DMS53 (cell line): ENCODE measurements at places on chromosomes 11 and 22.

DNA sequence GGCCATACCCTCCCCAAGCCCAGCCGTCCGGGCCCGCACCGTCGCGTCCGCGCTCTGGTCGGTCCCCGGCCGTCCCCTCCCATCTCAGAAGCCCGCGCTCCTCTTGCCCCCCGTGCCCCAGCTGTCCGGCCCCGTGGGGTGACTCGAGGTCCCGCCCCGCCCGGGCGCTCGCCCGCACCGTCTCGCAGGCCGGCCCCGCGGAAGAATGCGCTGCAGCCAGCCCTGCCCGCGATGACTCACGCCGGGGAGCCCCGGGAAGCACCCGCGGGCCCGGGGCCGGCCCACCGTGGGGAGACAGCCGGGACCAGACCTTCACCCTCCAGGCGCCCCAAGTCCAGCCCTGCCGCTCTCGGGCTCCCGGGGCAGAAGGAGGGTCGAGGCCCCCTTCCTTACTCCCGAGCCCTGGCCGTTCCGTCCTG, 320 bp upstream of the PHLDA2 start:
- peak; percentile 90 for DNase-seq

GRCh38 chr11:2375341-2375853, 1.7 kb upstream of the CD81 start:
- DNase-seq = peak; percentile 38

DNA sequence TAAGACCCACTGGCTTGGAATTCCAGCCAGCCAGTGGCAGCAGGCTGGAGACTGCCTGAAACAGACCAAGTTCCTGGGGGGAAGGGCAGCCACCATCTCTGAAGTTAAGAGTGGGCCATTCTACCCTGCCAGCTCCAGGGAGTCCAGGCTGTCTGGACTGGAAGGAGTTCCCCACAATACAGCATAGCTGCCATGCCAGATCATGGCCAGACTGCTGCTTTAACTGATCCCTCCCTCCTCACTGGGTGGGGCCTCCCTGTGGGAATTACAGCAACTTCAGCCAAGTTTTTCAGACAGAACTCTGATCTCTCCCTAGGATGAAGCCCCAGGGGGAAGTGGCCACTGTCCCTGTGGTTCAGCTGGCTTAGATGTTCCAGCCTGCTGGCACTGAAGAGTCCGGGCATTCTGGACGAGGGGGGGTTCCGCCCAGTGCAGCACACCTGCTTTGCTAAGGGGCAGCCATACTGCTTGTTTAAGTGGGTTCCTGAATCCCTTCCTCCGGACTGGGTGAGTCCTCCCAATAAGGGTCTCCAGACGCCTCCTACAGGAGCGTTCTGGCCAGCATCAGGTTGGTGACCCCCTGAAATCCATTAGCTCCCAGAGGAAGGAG, 455.4 kb downstream of the DLG2 start:
- DNase-seq = no peak

DNA sequence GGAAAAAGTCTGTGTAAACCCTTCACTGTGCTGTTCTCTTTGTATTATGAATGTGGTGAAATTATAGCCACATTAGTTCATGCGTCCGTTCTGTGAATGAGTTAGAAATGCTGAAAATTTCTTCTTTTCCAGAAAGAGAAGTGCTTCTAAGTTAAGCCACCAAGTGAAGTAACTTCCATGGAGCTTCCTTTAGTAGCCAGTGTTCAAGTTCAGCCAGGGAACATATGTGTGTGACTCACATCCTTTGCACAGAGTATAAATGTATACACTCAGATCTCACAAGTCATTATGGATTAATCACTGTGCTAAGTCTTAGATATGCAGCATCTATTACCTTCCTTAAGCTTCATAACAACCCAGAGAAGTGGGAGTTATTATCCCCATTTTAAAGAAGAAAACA, 3.1 kb upstream of the MMP8 start:
- DNase-seq = no peak

DNA sequence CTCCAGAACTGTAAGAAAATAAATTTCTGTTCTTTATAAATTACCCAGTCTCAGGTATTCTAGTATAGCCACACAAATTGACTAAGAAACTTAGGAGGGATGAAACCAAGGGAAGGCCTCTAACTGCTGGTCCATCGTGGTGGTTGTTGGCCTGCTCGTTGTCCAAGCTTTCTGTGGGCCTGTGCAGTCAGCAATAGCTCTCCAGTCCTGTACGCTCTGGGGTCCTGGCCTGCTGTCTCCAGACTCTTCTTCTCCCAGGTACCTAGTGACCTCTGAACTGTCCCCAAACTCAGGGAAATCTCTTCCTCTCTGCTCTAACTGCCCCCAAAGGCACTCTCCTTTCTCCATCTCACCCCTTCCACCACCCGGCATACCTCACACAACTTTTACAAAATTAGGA, 5.7 kb upstream of the VSIG10L2 start:
- no peak for DNase-seq

DNA sequence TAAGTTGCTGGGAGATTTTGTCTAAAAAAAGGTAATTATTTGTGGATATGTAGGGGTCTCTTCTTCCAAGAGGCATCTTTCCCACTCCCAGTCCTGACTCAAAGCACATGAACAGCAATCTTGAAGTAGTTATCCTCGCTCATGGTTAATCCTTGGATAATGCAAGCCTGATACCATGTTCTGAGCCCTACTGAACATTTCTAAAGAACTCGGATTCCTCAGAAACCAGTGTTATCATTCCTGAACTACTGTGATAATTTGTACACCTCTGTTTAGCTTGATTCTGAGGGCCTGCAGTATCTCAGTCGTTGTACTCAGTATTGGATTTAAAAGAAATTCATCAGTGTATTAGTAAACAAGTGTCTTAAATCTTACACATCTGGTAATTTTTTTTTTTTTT, 22.3 kb upstream of the RCE1 start:
- DNase-seq = no peak

GRCh38 chr11:123047266-123047946, 14.5 kb downstream of the HSPA8 start:
- DNase-seq = no peak

- peak; percentile 92 for DNase-seq
Measured at GRCh38 chr11:126284829-126285228, 1.9 kb downstream of the TIRAP start.

DNA sequence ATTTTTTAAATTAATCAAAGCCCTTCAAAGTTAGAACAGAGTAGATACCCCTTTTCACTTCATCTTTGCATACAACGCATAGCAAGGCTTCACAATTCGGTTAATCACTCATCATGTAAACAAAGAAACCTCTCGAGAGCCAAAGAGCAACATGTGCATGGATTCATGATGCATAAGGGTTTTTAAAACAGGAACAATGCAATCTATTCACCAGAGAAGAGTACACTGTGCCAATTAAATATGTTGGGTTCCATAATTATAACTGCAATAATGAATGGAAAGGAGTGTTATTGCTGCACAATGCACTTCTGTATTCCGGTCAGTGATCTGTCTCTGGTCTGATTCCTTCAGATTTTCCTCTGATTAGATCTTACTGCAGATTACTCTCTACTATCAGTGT, 45.3 kb downstream of the CADM1 start:
- DNase-seq = peak; percentile 29

DNA sequence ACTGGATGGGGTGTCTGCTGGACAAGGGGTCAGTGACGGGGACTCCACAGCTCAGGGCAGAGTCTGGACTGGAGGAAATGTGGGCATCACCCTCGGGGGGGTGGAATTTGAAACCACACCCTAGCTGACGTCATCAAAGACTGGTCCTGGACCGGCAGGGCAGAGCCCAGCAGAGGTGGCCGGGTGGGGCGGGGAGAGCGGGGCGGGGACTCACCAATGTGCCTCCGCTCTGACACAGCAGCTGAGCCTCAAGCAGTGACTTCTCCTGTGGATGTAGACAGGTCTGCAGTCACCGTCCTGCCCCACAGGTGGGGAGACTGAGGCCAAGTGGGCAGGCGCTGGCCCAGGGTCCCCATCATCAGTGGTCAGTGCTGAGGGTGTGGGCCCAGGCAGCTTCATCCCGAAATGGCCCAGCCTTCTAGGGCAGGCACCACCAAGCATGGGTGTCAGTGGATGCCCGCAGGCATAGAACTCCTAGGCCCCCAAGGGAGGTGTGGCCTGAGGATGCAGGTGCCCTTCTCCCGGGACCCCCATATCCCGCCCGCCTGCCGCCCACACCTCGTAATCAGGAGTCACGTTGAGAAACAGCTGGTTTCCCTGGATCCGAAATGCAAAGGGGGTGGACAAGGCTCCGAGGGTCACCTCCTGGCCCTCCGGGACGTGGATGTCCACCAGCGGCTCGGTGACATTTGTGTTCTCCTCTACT, 603 bp downstream of the CDHR5 start:
- DNase-seq = no peak

GRCh38 chr22:25564979-25565677, 653 bp downstream of the GRK3 start:
- peak; percentile 42 for DNase-seq

- peak; percentile 30 for DNase-seq
Measured at GRCh38 chr11:12165237-12165875, 55.0 kb downstream of the MICAL2 start.

- DNase-seq = no peak
Measured at GRCh38 chr11:75839851-75840250, 24.8 kb downstream of the UVRAG start.

GRCh38 chr11:10287766-10288715, 6.0 kb downstream of the SBF2 start:
- DNase-seq = peak; percentile 19

DNA sequence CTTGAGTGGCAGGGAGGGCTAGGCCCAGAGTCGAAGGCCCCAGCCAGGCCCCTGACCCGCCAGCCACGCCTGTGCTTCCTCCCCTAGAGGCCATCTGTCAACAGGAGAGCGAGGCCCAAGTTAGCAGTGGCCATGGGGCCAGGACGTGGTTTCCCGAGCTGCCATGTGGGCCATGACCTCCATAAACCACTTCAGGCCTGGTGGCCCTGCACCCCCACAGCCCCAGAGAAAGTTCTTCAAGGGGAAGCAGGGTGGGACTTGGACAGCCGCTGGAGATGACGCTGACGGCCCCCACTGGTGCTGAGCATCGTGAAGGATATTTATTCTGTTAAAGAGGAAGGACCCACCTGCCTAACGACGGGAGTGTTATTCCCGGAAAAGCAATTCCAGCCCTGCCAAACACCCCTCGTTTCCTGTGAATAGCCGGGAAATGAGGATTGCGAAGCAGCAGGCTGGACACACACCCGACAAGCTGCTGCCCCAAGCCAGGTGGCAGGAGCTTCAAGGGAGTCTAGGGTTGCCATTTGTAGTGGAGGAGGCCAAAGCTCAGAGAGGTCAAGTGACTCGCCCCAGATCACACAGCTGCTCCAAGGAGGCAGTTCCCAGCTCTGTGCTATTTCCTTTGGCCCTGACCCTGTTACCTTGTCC, 12.8 kb downstream of the PRR5 start:
- DNase-seq = no peak

GRCh38 chr22:31091106-31091975, 10.2 kb downstream of the SMTN start:
- DNase-seq = no peak

- DNase-seq = no peak
Measured at GRCh38 chr22:48710410-48710809, 1117.3 kb downstream of the BRD1 start.

DNA sequence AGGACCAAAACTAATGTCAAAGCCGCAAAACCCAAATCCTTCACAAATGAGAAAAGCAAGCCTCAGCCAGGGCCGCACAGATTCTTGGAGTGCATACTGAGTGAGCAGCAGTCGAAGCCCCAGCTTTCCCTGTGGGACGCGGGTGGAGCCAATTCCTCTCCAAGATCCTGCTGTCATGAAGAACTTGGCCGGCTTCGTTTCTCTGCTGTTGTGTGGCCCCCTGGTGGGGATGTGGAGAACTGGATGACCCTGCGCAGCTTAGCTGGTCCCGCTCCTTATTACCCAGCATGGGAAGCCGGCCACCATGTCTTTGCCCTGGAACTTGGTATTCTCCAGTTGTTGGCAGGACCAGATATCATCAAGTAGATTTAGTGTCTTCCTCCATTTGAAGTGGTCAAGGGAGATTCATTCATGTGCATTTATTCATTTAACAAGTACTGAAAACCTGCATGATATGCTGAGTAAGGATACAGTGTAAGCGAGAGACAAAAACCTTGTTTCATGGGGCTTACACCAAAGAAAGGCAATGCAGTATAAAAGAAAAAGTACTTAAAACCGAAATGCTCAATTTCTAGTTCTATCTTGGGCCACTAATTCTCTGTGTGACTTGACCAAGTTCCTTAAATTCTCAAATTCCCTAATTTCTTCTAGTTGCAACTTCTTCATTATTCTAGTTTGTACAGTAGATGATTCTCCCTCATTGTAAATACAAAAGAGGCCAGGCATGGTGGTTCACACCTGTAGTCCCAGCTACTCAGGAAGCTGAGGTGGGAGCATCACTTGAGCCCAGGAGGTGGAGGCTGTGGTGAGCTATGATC, 56.7 kb upstream of the CRTAM start:
- DNase-seq = peak; percentile 80

GRCh38 chr11:102685338-102685737, 20.2 kb downstream of the MMP27 start:
- DNase-seq = no peak

- DNase-seq = peak; percentile 74
Measured at GRCh38 chr22:33923660-33924246, 3.5 kb upstream of the LARGE1 start.

DNA sequence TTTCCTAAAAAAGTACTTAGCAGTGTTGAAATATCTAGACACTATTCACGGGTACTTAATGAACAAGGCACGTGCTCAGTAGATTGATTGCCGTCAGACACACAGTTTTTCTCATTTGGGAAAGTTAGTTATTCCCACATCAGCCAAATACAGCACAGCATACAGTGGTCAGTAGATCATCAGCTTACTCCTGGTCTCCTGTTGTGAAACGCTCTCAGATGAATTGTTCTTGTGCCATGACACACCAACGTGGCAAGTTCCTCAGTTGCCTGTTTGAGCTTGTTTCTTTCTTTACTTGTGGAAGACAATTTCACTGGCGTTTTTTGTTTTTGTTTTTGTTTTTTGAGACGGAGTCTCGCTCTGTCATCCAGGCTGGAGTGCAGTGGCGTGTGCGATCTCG, 8.6 kb downstream of the TAB1 start:
- DNase-seq = no peak

GRCh38 chr11:22808571-22809197, 20.9 kb downstream of the SVIP start:
- DNase-seq = no peak

GRCh38 chr22:35971456-35972119, 57.0 kb downstream of the RBFOX2 start:
- peak; percentile 9 for DNase-seq

- no peak for DNase-seq
Measured at GRCh38 chr11:109972181-109972715, 120.9 kb upstream of the ZC3H12C start.

- peak; percentile 51 for DNase-seq
Measured at GRCh38 chr11:57458410-57459163, 1.7 kb upstream of the RTN4RL2 start.

- DNase-seq = no peak
Measured at GRCh38 chr11:96111308-96111707, 187.4 kb upstream of the MTMR2 start.

- no peak for DNase-seq
Measured at GRCh38 chr22:32465661-32466060, 1.4 kb upstream of the BPIFC start.

DNA sequence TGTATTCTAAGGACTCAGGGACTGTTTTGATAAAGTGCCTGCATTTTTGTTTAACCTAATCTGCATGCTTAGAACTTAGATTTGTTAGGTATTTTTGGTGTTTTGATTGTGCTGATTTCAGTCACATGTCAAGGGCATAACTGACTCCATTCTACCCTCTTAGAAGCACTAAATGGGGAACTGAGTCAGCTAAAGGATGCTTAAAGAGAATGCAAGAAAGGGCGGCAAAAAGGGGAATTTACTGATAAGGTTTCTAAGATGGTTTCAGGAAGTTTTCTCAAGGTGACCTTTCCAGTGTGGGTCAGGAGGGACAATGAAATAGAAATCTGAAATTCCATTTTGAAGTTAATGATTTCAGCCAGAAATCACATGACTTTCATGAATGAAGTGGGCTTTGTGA, 43.0 kb downstream of the MMP20 start:
- DNase-seq = no peak
